ENCODE measurements at places on chromosomes 5 and 9. TPM values are rescaled to one million over a fixed set of nuclear protein-coding genes. Genes with fewer than 3 reads are reported as not detected.

Gene FGF10
- not detected for polyA plus RNA-seq

Gene NR4A3
- 1.7 TPM for polyA plus RNA-seq

Gene PROB1
- 0.03 TPM for polyA plus RNA-seq

Gene NMRK1
- 67.5 TPM for polyA plus RNA-seq

Gene GZMA
- polyA plus RNA-seq, result 35.7 TPM

Gene ARL14EPL
- not detected for polyA plus RNA-seq

Gene RABGAP1
- polyA plus RNA-seq, result 21.9 TPM

Gene HAVCR2
- 8.9 TPM for polyA plus RNA-seq

Gene DENND1A
- 2.6 TPM for polyA plus RNA-seq

Gene COL27A1
- not detected for polyA plus RNA-seq

Gene FYB1
- polyA plus RNA-seq, result 312 TPM

Gene GNA14
- not detected for polyA plus RNA-seq

Gene ADGRD2
- polyA plus RNA-seq, result not detected

Gene C5orf58
- polyA plus RNA-seq, result 0.76 TPM

Gene TYRP1
- not detected for polyA plus RNA-seq

Gene KCNMB1
- polyA plus RNA-seq, result not detected

Gene EPB41L4B
- not detected for polyA plus RNA-seq

Gene FUT7
- polyA plus RNA-seq, result 1.6 TPM

Gene ARAP3
- not detected for polyA plus RNA-seq

Gene CXXC5
- polyA plus RNA-seq, result 24.6 TPM

Gene NR2F1
- not detected for polyA plus RNA-seq

Gene CAMK4
- polyA plus RNA-seq, result 134 TPM

Gene GDA
- polyA plus RNA-seq, result not detected

Gene CATSPER3
- 0.67 TPM for polyA plus RNA-seq

Gene S1PR3
- not detected for polyA plus RNA-seq

Gene LHX6
- not detected for polyA plus RNA-seq

Gene HNRNPA0
- 16.5 TPM for polyA plus RNA-seq

Gene OMD
- not detected for polyA plus RNA-seq

Gene MEIKIN
- polyA plus RNA-seq, result not detected

Gene PCDHB10
- polyA plus RNA-seq, result not detected

Gene PCDHA9
- polyA plus RNA-seq, result not detected

Gene CXCL14
- polyA plus RNA-seq, result not detected

Gene XRCC4
- polyA plus RNA-seq, result 8.6 TPM

Gene FASTKD3
- 13.1 TPM for polyA plus RNA-seq

Gene IFNA6
- polyA plus RNA-seq, result not detected

Gene GPR150
- 2.2 TPM for polyA plus RNA-seq

Gene CACFD1
- 3.7 TPM for polyA plus RNA-seq

Gene EPB41L4A
- polyA plus RNA-seq, result 0.08 TPM

Gene SPATA31A3
- polyA plus RNA-seq, result not detected

Gene CARTPT
- not detected for polyA plus RNA-seq

Gene PRLR
- polyA plus RNA-seq, result not detected

Gene PCDHGB5
- 0.42 TPM for polyA plus RNA-seq
